Lower leg skin (tissue), 4 donors: ENCODE measurements at places on chromosomes 3 and 15.

DNA sequence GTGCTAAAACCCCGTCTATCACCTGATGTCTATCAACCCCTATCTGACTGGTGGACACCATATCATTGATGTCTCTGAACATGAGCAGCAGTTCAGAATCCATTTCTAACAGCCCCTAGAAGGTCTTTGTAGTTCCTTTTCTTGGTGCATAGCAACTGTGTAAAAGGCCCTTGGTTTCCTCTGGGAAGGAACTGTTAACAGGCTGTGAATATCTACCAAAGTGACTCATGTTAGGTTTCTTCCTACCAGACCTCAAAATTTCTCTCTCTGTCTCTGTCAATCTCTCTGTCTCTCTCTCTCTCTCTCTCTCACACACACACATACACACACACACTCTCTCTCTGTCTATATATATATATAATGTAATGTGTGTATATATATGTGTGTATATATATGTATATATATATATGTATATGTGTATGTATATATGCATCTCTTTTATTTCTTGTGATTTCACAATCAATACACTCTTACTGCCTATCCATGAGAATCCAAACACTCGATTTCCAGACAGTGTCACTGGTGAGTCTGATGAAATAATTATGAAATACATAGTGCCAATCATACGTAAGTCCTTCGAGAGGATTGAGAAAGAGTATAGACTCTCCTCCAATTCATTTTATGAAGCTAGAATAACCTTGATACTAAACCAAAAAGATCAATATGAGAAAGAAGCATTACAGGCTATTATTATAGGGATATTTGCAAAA, 335.9 kb upstream of the SLCO3A1 start:
- no peak for DNase-seq

DNA sequence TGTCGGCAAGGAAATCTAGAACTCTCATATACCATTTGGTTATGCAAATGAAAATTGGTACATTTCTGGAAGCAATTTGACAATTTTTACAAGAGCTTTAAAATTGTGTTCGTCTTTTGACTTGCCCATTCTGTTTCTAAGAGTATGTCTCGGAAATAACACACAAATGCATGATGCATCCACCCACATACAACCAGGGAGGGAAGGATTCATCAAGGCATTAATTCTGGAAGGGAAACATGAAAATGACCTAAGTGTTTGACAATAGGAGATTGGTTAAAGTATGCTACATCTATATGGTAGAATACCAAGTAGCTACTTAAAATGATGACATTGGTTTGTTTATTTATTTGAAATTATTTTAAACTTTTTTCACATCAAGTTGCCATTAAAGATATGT, 58.6 kb downstream of the PIAS1 start:
- DNase-seq = no peak

DNA sequence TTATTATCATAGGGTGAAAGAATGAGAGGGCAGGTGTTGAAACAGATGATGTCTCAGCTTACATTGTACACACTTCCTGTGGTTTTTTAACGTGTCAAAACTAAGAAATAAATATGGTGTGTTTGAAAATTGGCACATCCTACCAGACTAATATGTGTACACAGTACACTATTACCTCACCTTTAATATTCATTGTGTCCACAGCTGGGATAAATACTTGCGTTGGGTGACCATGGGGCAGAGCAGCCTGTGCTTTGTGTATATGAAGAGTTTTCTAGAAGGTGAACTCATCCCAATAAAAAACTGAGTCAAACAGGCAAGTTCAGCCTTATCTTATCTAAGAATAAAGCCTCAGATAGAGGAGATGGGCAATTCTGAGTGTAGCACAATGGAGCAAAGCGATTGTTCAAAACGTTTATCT, 17.3 kb downstream of the SUCNR1 start:
- DNase-seq = no peak

GRCh38 chr3:114623420-114624046, 329.7 kb downstream of the TIGIT start:
- DNase-seq = no peak

DNA sequence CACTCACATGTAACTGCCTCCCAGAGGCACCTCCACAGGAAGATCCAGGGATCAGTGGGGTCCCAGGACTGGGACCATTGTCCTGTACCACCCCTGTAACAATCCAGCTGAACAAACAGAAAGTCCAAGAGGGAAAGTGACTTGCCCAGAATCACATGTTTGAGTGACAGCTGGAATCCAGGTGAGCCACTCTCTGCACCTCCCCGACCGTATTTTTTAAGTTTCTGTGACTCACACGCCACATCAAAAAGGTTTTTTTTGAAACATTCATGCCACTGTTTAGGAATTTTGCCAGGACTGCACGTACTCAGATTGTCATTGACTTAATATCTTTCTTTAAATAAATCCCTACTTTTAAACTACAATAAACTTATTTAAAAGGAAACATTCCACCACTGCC, 9.8 kb upstream of the SLC6A1 start:
- DNase-seq = no peak

DNA sequence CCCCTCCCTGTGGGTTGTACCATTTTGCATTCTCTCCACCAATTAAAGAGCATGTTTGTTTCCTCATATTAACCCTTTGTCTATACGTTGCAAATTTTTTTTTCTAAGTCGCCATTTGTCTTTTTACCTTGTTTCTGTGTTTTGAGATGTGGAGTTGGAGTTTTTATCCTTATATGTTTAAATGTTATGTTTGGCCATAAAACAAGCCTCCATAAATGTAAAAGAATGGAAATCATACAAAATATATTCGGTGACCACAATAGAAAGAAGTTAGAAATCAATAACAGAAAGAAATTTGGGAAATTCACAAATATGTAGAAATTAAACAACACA, 29.2 kb downstream of the LRRK1 start:
- DNase-seq = no peak

GRCh38 chr3:75180235-75180944, 483.7 kb upstream of the FRG2C start:
- DNase-seq = no peak

DNA sequence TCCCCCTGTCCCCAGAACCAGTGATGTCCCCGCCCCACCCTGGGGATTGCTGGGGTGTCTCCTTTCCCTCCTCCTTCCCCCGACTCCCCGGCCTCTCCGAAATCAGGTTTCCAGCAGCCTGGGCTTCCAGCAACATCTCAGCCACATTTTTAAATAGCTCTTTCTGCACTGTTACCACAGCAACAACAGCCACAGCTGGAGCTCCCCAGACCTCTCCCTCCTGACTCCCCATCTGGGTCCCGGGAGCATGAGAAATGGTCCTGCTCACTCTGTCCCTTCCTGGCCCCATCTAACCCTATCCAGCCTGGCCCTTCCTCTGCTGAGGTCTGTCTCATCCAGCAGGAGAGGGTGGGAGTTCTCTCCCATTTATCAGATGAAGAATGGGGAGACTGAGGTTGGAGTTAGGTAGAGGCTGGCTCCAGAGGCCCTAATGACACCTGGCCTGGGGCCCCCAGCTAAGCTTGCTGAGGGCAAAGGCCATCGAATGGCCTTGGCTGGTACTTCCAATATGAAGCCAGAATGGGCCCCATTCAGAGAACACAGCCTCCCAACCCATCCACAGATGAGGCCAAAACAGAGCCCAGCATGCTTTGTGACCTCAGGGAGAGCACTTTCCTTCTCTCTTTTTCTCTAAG, 1.5 kb downstream of the CAMK1 start:
- DNase-seq = no peak

- DNase-seq = no peak
These were observed 98.4 kb upstream of the CTDSPL start for GRCh38 chr3:37763309-37763708.
